ENCODE measurements at places on chromosomes 16 and 17. TPM values are rescaled to one million over a fixed set of nuclear protein-coding genes. Genes with fewer than 3 reads are reported as not detected.
A peak's percentile ranks its signal among the peaks of the same experiment; 100 is the strongest.

DNA sequence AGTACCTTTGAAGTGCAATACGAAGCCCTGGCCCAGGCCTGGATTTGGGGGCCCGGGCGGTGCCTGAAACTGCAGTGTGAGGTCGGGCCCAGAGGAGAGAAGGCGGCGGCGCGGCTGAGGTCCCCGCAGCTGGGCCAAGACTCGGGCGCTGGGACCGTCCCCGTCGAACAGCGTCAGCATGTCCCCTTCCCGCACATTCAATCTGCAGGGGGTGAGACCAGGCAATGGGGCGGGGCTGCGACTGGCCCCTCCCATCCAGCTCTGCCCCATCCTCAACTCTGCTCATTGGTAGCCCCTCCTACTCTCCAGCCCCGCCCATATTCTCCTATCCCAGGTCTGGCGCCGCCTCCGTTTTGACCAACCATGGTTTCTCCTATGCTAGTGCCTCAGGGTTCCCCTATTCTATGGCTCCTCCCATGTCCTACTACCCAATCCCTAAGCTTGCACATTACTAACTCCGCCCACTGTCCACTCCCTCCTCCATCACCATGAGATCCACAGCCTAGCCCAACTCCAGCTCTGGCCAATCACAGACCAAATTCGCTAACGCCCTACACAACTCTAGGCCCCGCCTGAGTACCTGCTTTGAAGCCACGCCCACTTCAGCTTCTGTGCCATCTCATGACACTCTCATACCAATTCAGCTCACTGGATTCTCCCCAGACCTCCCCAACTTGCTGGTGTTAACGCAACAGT is 14.4 kb upstream of the CDIPT start:
- H3K36me3 ChIP-seq, result no peaks in the 10 kb centered on the region
- no peak for DNase-seq
- peaks cover 57% of the 10 kb centered on the region for H3K27me3 ChIP-seq
- peak overlapping the region; percentile 39 for H3K4me3 ChIP-seq
- no peak overlapping the region for H3K27ac ChIP-seq

Gene KRTAP16-1
- total RNA-seq, result not detected

GRCh38 chr17:50346313-50347116 is 589 bp downstream of the XYLT2 start:
- peaks cover under 1% of the 10 kb centered on the region for H3K36me3 ChIP-seq
- H3K4me3 ChIP-seq, result peak overlapping the region; percentile 94
- peaks cover 38% of the 10 kb centered on the region for H3K4me1 ChIP-seq
- peak overlapping the region; percentile 86 for H3K27ac ChIP-seq

Gene PRM1
- not detected for total RNA-seq

DNA sequence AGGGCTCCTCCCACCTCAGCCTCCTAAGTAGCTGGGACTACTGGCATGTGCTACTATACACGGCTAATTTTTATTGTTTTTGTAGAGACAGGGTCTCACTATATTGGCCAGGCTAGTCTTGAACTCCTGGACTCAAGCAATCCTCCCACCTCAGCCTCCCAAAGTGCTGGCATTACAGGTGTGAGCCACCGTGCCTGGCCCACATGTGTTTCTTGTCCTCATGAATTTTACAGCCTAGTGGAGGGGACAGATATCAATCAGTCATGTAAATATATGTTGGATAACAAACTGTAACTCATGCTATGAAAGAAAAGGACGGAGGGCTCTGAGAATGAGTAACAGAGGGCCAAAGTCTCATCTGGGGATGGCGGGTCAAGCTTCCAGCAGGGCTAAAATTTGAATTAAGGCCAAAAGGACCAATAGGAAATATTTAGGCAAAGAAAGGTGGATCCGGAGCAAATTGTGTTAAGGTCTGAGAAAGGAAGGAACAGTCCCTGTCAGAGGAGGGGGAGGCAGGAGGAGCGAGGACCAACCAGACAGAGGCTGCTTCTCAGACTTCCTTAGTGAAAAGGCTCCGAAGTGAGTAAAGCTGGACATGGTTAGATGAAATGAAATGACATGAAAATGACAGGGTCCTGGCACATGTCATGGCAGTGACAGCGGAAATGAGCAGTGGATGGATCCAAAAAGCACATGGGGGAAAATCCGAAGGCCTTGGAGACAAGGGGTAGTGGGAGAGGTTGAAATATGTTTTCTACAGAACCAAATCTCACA is 3.8 kb downstream of the PDZD9 start:
- H3K4me3 ChIP-seq, result no peak overlapping the region
- H3K27me3 ChIP-seq, result no peaks in the 10 kb centered on the region
- no peak overlapping the region for H3K27ac ChIP-seq
- no peak for DNase-seq

- peaks cover 44% of the 10 kb centered on the region for H3K27me3 ChIP-seq
- H3K27ac ChIP-seq, result no peak overlapping the region
- peaks cover 11% of the 10 kb centered on the region for H3K4me1 ChIP-seq
Observed at GRCh38 chr16:27199235-27199586, 4.1 kb upstream of the KDM8 start.

Gene SEC14L5
- total RNA-seq, result 0.98 TPM

DNA sequence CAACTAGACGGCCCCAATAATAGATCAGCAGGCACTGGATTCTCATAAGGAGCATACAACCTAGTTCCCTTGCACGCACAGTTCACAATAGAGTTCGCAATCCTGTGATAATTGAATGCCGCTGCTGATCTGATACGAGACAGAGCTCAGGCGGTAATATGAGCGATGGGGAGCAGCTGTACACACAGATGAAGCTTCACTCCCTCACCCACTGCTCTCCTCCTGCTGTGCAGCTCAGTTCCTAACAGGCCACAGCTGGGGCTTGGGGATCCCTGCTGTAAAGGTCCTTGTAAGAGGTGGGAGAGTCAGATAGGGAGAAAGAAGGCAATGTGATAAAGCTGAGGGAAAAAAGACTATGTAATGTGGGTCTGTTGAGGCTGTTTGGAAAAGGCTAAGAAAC is 577.5 kb downstream of the RBFOX1 start:
- H3K27me3 ChIP-seq, result no peaks in the 10 kb centered on the region
- no peaks in the 10 kb centered on the region for H3K36me3 ChIP-seq
- DNase-seq, result no peak
- no peaks in the 10 kb centered on the region for H3K4me1 ChIP-seq
- no peak overlapping the region for H3K27ac ChIP-seq

Gene RHBDF2
- total RNA-seq, result 2.0 TPM

GRCh38 chr16:48676836-48677235 is 66.9 kb upstream of the N4BP1 start:
- H3K4me3 ChIP-seq, result no peak overlapping the region
- no peak for DNase-seq

GRCh38 chr16:49876716-49877129 is 20.8 kb upstream of the ZNF423 start:
- H3K4me3 ChIP-seq, result no peak overlapping the region
- H3K4me1 ChIP-seq, result peaks cover 15% of the 10 kb centered on the region
- H3K27ac ChIP-seq, result no peak overlapping the region
- H3K36me3 ChIP-seq, result no peaks in the 10 kb centered on the region
- H3K27me3 ChIP-seq, result peaks cover 4% of the 10 kb centered on the region

DNA sequence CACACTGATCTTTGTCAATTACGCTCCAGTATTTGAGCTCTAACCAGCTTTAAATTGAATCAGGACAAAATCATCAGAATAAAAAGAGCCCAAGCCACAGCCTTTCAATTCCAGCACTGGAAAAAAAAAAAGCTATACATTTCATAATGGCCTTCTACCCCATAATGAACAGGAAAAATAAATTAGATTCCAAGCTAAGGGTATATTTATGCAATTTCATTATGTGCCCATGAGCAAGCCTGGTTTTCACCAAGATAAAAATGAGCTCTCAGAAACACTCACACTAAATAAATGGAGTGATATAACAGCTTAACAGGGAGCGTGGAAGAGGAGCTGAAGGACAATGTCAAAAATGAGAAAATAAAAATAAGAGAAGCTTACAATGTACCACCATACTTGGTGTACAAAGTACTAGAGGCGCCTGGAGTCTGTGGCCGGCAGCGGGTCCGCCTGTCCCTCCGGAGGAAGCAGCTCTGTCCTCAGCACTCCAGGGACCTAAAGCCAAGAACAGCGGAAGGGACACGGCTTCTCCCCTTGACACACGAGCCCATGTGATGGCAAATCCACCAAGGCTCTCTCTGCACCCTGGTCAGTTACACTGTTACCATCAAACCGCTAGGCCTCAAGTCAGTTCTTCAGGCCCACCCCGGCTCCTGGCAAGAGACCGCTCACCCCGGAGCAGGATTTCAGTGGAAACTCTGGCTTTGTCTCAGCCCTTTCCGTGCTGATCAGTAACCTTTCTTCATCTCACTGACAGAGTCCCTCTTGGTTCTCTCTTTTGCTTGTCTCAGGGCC is 69.6 kb downstream of the RBFOX3 start:
- H3K27me3 ChIP-seq, result no peaks in the 10 kb centered on the region
- H3K4me3 ChIP-seq, result no peak overlapping the region
- H3K27ac ChIP-seq, result peak overlapping the region; percentile 95
- no peak for DNase-seq

DNA sequence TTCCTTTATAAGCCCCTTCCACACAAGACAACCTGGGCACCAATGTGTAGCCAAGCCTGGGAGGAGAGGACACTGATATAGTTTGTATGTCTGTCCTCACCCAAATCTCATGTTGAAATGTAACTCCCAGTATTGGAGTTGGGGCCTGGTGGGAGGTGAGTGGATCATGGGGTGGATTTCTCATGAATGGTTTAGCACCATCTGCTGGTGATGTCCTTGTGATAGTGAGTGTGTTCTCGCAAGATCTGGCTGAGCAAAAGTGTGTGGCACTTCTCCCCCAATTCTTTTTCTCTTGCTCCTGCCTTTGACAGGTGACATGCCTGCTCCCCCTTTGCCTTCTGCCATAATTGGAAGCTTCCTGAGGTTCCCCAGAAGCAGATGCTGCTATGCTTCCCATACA is 135.8 kb downstream of the USP31 start:
- H3K4me1 ChIP-seq, result no peaks in the 10 kb centered on the region
- H3K36me3 ChIP-seq, result no peaks in the 10 kb centered on the region
- no peak for DNase-seq
- H3K4me3 ChIP-seq, result no peak overlapping the region
- peaks cover 22% of the 10 kb centered on the region for H3K27me3 ChIP-seq
- H3K27ac ChIP-seq, result no peak overlapping the region

Gene SLC38A8
- not detected for total RNA-seq

GRCh38 chr16:57567691-57568090 is 25.2 kb downstream of the ADGRG5 start:
- no peaks in the 10 kb centered on the region for H3K4me1 ChIP-seq
- H3K36me3 ChIP-seq, result peaks cover 2% of the 10 kb centered on the region
- no peak overlapping the region for H3K4me3 ChIP-seq
- DNase-seq, result no peak
- H3K27ac ChIP-seq, result no peak overlapping the region

DNA sequence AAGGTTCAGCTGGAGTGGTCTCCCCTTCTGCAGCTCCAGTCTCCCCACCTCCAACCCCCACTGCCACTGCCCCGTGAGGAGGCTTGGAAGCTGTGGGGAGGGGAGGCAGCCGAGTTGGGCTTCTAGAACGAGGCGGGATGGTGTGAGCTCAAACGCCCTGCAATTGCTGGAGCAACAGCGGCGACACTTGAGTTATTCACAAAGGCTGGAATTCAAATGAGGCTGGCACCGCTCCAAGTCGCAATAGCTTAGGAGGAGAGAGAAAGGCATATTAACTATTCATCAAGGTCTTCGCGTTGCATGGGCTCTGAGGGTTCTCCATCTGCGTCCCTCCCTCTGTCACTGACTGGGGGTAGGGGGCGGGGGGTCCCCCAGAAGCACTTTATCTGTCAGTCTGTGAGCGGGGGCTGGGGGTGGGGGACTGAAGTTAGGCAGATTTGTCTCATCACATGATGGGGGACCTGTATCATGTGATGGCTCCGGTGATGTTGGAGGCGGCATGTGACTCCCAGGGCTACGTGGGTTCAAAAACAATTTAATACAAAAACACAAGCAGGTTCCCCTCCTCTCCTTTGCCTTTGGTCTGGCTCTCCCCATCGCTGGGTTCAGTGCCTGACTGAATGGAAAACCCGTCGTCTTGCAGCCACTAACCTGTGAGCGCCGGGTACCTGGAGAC is 70.5 kb downstream of the RBBP6 start:
- peak overlapping the region; percentile 87 for H3K4me3 ChIP-seq
- peak; percentile 39 for DNase-seq
- peak overlapping the region; percentile 70 for H3K27ac ChIP-seq
- H3K4me1 ChIP-seq, result peaks cover 26% of the 10 kb centered on the region
- peaks cover 62% of the 10 kb centered on the region for H3K27me3 ChIP-seq

DNA sequence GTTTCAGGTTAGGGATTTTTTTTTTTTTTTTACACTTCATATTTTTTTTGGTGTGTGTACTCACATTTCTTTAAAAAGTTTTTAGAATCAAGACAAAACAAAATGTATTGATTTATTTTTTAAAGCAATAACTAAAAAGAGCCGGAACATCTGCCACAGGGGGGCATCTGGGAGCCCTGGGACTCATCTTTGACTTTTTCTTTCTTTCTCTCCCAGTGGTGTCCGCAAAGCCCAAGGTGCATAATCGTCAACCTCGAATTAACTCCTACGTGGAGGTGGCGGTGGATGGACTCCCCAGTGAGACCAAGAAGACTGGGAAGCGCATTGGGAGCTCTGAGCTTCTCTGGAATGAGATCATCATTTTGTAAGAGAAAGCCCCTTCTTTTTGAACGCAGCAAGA is 36.3 kb downstream of the WWP2 start:
- no peak for DNase-seq
- peaks cover 26% of the 10 kb centered on the region for H3K4me1 ChIP-seq
- no peak overlapping the region for H3K4me3 ChIP-seq
- no peak overlapping the region for H3K27ac ChIP-seq

Gene COX6A2
- not detected for total RNA-seq

DNA sequence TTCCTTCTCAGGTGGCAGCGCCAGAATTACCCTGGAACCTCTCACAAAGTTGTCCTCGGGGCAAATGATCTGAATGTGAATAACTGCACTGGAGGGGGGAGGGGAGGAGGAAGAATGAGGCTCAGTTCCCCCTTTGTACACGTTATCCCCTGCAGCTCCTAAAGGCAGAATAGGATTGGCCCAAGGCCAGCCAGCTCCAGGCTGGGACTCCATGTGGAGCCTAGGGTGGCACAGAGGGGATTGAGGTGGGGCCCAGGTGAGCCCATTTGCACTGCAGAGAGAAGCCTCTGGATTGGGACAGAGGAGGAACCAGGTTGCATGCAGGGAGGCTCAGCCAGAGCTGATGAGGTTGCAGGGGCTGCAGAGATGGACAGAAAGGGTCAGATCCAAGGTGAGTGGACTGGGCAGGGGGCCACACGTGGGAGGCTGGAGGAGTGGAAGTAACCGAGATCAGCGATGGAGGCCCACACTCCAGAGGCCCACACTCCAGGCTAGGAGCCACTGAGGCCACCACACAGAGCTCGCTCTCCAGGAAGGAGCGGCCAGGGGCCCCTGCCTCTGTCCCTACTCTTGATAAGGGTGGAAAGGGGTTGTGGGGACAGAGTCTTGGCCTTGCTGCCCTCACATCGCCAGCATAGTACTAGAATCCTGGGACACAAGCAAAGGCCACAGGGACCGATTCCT is 78.6 kb downstream of the RBFOX3 start:
- H3K36me3 ChIP-seq, result no peaks in the 10 kb centered on the region
- DNase-seq, result no peak
- H3K27me3 ChIP-seq, result no peaks in the 10 kb centered on the region
- no peak overlapping the region for H3K27ac ChIP-seq
- H3K4me3 ChIP-seq, result no peak overlapping the region

- DNase-seq, result no peak
- peak overlapping the region; percentile 99 for H3K4me3 ChIP-seq
- H3K27ac ChIP-seq, result peak overlapping the region; percentile 98
- no peaks in the 10 kb centered on the region for H3K27me3 ChIP-seq
Observed at GRCh38 chr17:8287651-8288335, 677 bp upstream of the RANGRF start.
